T-cell (primary cell): ENCODE measurements at places on chromosomes 4 and X.

DNA sequence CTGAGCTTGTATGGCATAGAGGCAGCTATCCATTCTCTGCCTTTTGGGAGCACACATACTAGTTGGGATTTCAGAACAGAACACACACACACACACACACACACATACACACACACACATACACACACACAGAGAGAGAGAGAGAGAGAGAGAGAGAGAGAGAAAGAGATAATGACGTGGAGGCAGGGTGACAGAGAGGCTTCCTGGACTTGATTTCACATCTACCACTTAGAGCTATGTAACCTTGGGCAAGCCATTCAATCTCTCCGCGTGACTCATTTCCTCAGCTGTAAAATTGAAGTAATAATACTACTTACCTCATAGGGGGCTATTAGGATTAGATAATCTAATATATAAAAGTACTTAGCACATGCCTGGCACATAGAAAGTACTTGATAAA, 12.3 kb upstream of the GRIA3 start:
- DNase-seq: no peak

DNA sequence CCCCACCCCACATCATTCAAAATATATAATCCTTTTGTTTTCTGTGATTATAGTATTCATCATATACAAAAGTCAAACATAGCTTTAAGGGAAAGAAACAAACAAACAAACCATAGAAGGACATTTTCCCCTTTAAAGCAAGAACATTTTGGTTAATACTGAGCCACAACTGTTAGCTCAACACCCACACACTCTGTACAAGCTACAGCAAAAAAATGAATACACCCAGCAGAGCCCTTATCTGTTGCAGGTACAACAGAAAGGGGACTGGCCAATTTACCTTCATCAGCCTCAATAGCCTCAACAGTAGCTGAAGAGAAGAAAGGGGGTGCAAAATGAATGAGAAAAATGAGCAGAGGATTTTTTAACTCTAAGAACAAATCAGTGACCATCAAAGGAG, 318.4 kb downstream of the PPP3CA start:
- no peak for DNase-seq

- no peak for DNase-seq
Measured at GRCh38 chr4:169975838-169976796, 50.1 kb downstream of the MFAP3L start.

DNA sequence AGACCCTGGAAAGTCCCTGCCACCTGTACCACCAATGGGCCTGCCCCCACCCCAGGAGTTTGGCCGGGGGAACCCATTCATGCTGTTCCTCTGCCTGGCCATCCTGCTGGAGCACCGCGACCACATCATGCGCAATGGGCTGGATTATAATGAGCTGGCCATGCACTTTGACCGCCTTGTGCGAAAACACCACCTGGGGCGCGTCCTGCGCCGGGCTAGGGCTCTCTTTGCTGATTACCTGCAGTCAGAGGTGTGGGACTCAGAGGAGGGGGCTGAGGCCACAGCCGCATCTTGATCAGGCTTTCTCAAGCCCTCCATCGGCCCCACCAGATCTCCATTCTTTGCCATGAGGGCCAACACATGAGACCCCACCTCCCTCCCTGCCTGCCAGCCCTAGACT, 13.6 kb upstream of the RBM3 start:
- DNase-seq: no peak

- DNase-seq: no peak
Measured at GRCh38 chrX:21990832-21991231, 41.3 kb upstream of the PHEX start.

DNA sequence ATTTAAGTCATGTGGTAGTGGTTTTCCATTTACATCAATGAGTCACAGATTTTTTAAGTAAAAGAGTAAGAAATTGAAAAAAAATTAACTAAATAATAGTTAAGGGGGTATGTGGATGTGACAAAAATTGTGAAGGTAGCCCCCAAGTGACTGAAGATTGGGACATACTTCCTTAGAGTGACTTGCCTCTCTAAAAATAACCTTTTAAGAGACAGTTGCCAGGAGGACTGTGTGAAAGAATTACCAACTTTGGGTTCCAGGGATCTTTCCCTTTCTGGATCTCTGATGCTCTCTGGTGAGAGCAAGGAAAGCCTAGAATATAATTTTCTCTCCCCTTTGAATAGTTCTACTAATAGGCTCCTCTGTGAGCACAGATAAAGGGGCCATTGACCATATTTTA, 42.7 kb downstream of the NHSL2 start:
- no peak for DNase-seq

- DNase-seq: no peak
Measured at GRCh38 chrX:150238632-150239382, 124.3 kb upstream of the MAMLD1 start.

- DNase-seq: no peak
Measured at GRCh38 chr4:159337041-159337440, 234.2 kb downstream of the RAPGEF2 start.

DNA sequence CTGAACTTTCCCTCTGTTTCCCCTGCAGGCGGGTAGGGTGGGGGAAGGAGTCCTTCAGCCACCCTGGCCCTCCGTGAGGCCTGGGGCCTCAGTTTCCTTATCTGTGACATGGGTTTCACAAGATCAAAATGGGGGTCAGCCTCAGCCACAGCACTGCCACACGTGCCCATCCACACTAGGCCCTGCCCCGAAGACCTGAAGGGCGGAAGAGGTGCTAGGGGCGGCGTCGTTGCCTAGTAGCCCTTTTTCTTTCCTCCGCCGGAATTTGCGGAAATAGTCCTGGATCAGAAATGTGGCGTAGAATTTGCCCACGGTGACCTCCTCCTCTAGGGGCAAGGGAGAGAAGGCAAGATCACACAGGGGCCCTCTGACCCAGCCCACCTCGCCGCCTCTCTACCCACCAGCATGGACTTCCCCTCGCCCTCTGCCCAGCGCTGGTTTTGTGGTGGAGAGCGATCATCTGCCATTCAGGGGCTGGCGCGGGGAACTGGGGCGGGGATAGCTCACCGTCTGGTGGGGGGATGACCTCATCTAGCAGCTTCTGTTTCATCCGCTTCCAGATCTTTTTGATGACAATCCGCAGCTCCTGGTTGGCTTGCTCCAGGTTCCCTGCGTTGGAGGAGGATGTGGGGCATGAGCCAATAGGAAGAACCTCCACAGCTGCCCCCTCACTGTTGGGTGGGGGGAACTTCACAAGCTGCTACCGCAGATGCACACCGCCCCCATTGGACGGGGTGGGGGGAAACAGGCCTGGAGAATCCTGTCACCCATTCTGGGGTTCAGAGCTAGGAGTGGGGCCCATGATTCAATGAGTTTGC, 9.7 kb upstream of the SYP start:
- no peak for DNase-seq

GRCh38 chr4:164212714-164213113, 541.2 kb upstream of the SMIM31 start:
- DNase-seq: no peak

DNA sequence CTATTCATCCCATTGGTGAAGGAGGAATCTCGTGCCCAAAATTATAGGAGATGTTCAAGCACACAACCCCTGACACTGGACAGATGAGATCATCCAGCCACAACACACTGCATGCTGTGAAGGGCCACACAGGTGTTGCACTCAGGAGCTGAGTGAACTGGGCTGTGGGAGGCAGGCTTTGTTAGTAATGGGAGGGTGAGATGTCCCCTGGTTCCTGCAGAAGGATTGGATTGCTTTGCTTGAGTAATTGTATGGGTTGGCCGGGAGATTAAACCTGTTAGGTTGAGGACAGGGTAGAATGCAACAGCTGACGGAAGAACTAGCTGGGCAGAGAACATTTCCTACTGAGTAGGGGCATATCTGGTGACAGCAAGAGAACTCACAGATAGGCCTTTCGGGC, 152.2 kb downstream of the TACR3 start:
- DNase-seq: no peak

DNA sequence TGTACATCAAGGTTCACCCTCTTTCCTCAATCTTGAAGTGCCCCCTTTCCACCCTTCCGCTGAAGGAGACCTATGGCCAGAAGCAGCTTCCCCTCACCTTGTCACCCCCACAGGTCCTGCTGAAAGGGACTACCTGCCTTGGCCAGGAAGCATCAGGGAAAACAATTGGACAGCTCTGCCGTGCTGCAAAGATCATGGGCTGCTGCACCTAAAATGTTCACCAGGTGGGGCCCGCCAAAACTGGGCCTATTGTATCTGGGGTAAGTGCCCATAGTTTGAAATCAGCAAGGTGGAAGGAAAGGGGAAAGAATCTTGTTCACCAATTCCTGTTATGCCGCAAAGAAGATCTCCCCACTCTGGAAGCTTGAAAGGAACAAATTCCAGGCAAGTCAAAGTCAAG, 18.4 kb downstream of the GRIA3 start:
- DNase-seq: no peak

- no peak for DNase-seq
Measured at GRCh38 chr4:91527056-91527455, 776.7 kb upstream of the GRID2 start.

DNA sequence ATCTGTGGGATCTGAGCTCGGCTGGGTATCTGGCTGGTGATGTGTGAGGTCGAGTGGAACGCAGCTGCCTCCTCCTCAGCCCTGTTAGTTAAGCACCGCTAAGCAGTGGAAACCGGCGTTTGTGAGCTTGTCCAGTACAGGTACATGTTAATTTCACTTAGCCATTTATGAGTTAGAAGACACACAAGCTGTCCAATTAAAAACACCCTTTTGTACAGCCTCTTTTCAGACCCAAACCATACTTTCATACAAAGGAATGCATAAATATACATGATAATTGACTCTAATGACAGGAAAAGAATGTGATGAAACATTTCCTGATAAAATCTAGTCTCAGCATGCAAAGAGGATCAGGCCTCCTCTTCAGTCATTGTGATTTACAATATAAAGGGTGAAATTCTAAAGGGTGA, 163.6 kb upstream of the FAT1 start:
- no peak for DNase-seq

- no peak for DNase-seq
Measured at GRCh38 chr4:143240939-143241679, 56.4 kb downstream of the USP38 start.

GRCh38 chr4:92387459-92388069, 83.8 kb downstream of the GRID2 start:
- DNase-seq: no peak

DNA sequence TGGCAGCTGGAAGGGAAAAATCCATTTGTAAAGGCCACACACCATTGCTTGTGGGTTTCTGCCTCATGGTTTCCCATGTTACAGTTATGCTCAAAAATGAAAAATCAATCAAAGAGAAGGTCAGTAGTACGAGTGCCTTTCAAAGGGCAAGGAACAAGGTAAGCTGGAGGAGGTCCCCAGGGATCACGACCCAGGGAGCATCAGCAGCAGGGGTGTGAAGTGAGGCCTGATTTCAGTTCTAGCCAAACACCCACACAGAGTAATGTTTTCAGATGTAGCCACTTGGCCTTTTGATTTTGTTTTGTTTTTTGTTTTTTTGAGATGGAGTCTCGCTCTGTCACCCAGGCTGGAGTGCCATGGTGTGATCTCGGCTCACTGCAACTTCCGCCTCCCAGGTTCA, 69.4 kb upstream of the AFAP1 start:
- DNase-seq: no peak

- no peak for DNase-seq
Measured at GRCh38 chr4:147076179-147076578, 130.5 kb upstream of the TTC29 start.

- no peak for DNase-seq
Measured at GRCh38 chr4:113411496-113411938, 350.0 kb downstream of the CAMK2D start.

- DNase-seq: no peak
Measured at GRCh38 chr4:158005021-158005420, 167.8 kb downstream of the GASK1B start.

DNA sequence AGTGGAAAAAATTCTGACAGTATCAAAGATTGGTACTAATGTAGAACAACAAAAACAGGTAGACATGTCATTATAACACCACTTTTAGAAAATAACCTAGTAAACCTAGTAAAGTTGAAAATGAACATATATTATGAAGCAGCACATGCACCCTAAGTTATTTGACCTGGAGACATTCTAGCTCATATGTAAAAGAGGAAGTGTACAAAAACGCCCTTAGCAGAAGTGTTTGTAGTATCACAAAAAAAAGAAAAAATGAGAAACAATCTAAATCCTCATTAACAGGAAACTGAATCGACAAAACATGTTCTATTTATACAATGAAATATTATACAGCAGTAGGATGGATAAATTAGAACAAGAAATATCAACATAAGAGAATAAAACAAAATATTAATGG, 318.9 kb upstream of the PPP1R2C start:
- no peak for DNase-seq

DNA sequence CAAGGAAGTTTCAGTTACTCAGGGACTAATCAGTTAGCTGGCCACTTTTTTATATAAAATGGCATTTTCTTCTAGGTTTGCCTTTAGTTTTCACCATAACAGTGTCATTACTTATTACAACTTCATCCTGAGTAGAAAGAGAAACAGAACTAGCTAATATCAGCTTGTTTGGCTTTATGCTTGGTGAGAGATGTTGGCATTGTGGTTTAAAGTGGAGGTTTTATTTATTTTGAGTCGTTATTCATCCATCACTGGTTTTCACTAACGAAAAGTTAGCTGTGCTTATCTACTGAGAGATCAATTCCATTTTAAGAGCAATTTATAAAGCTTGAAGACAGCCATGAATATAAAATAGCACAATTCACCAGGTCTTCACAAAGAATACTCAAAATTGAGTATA, 714.5 kb downstream of the GRID2 start:
- DNase-seq: no peak

GRCh38 chr4:8932884-8933283, 61.2 kb upstream of the HMX1 start:
- DNase-seq: no peak

GRCh38 chrX:13669246-13669737, 16.4 kb downstream of the TCEANC start:
- peak; percentile 29 for DNase-seq

- DNase-seq: no peak
Measured at GRCh38 chrX:149198980-149199732, 305.9 kb downstream of the IDS start.

DNA sequence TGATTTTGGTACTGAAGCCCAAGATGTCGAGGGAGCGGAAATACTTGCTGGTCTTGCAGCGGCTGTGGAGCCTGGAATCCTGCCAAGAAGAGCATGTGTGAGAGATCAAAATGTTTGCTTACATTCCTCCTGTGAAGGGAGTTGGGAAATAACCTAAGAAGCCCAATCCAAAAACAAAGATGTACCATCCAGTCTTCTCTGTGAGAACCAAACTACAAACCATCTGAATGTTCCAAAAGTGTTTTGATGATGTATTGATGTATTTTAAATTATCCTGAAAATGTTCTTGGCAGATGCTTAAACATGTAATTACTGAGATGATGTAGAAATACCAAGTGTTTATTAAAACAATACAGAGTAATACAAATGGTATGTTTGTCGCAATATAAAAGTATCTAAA, 10.1 kb upstream of the ADH1A start:
- DNase-seq: no peak

DNA sequence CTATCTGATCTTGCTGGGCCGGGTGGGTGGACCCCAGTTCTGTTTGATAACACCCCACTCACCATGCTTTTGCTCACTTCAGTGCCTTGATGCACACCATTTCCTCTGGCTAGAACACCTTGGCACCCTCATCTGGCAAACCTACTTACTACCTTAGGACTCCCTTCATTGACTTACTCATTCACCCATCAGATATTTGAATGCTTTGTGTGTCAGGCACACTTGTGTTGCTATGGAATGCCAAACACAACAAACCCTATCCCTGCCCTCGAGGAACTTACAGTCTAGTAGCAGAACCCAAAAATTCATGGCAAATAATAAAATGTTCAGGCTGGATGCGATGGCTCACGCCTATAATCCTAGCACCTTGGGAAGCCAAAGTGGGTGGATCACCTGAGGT, 13.9 kb downstream of the CCNG2 start:
- no peak for DNase-seq
